ENCODE measurements at places on chromosomes 5 and 9.
A peak's percentile ranks its signal among the peaks of the same experiment; 100 is the strongest.

DNA sequence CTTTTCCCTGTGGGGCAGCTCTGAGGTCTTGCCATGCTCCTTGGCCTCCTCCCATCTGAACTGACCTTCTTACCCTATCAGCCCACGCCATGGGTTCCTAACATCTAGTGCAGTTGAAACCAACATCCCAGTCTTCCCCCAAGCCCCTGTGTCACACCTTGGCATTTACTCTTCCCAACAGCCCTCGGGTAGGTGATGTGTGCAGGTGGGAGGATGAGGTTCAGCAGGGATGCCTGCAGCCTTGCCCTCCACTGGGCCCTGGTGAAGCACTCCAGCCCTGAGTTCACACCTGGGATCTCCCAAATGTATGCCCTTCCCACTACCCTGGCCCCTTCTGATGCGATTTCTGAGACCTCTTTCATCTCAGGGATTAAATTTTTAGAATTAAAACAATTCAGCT lies 15.5 kb downstream of the IRX2 start:
- DNase-seq: no peak

DNA sequence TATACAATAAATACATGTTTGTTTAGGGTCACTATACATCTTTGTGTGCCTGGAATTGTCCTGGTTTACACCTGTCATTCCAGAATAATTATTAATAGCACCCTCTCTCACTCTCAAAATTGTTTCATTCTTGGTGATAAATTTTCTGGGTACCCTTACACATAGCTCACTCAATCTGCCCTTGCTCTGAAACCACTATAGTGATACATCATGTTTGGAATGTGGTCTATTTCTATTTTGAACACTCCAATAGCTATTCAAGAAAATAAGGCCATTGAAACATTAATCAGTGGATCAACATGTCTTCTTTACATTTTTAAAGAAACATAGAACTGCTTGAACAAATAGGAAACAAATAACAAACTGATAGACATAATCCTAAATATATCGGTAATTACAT lies 158.7 kb downstream of the ARRDC3 start:
- no peak for DNase-seq

GRCh38 chr9:72537671-72538070 lies 16.3 kb downstream of the TMC1 start:
- DNase-seq: no peak

DNA sequence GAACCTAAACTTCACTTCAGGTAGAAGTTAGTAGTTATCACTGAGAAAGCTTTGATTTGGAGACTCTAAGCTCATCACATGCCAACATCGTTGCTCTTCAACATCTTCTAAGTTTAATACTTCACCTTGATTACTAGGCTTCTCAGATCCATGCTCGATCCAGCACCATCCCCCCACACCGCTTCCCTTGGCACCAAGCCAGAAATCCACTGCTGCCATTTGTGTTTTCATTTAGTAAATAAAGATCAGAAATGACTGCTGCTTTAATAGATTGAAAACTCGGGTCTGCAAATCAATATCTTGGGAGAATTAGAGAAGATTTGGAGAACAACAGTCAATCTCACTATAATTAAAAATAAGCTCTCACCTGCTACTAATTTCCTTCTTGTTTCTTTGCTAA lies 214.7 kb upstream of the NR4A3 start:
- DNase-seq: peak; percentile 42

GRCh38 chr5:36152324-36153297 lies 700 bp downstream of the SKP2 start:
- DNase-seq: no peak

DNA sequence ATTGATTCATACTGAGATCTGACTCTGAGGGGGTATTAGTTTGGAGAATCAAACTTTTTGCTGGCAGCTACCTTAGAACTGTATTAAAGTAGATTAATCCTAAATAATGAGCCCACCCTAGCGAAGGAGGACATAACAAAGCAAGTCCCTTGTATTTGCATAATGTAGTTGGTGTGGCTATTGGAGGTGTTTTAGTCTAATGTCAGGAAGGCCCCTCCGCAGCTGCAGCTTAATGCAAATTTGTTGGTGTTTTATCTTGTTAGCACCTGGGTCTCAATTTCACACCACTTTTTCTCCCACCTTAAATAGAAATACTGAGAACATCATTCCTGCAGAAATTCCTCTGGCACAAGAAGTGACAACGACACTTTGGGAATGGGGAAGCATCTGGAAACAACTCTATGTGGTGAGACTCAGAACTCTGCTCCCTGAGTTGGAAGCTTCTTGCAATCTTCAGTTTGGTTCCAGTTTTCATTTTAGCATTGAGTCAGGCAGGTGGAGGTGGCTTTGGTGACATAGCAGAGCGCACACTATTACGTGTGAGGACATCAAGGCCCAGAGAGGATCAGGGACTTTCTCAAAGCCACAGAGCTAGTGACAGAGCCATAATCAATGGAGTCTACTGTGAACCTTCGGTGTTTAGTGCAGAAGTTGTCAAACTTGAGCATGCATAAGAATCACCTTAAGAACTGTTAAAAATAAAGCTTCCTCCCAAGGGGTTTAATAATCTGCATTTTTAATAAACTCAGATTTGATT lies 33.9 kb downstream of the DOCK2 start:
- DNase-seq: no peak

All from BE2C (cell line).